ENCODE measurements at places on chromosomes 13 and 19.
A peak's percentile ranks its signal among the peaks of the same experiment; 100 is the strongest.

- no peak for DNase-seq
These were observed 1921.9 kb downstream of the OLFM4 start for GRCh38 chr13:54950546-54950945.

DNA sequence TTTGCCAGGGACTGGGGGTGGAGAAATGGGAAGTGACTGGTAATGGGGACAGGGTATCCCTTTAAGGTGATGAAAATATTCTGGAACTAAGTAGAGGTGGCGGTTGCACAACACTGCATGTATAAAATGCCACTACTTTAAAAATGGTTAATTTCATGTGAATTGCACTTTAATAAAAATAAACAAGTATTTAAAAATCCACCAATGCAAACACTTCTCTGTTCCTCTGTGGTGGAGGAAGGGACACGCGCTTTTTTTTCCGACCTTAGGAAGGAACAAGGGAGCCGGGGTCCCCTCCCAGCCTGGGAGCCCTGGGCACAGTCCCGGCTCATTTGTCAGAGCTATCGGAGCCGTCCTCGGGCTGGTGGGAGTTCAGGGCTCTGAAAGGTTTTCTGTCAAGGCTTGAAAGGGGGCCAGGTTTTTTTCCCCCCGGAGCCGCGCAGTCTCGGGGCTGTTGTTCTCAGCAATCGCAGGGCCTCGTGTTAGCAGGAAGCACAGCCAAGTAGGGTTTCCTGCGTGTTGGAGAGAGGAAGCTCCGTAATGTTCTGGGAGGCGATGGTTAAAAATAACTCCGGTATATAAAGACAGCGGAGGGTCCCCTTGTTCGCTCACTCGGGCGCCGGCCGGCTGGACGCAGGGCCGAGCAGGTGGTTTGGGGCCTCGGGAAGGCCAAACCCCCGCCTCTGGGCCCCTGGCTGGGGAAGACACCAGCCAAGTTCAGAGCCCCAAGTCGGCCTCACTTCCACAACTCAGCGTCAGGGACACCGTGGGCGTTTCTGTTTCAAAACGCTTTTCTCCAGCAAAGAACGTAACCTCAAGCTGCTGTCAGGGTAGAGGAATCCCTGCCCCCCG lies 41.2 kb upstream of the KLF2 start:
- DNase-seq = peak; percentile 67

DNA sequence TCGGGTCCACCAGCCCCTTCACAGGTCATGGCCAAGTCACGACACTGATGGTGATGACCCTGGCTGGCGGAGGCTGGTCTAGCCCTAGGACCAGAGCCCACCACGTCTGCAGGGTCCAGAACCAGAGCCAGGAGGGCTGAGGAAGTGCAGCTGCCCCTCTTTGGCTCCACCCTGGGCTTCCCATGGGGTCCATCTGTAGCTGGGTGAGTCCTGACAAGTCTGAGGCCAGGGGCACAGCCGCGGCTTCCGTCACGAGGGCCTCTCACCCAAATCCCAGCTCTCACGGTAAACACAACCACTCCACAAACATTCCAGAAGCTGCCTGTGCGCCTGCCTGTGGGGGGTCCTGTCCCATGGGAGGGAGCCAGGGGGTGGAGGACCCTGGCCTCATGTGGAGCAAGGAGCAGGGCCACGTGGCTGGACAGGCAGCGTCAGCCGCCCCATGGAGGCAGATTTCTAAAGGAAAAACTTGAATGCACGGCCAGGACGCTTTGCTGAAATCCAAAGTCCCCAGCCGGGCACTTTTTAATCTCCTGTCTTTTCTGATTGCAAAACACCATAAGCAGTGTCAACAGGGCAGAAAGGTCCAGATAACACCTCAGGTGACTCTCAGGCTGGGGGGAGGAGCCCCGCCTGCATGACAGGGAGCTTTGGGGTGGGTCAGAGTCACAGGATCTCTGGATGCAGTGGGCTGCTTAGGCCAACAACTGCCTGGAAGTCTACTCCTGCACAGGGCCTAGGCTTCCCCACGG lies 29.9 kb downstream of the CEBPG start:
- DNase-seq = no peak

- DNase-seq = no peak
These were observed 12.9 kb downstream of the MIPEP start for GRCh38 chr13:23876265-23876664.

DNA sequence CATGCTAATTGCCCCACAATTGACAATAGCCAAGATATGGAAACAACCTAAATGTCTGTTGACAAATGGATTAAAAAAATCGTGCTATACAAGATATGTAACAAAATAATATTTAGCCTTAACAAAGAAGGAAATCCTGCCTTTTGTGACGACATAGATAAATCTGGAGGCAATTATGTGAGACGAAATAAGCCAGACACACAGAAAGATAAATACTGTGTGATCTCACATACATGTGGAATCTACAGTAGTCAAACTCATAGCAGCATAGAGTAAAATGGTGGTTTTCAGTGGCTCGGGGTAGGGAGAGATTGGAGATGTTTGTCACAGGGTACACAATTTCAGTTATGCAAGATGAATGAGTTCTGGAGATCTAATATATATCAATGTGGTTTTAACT lies 895.8 kb downstream of the SLITRK6 start:
- DNase-seq = no peak

GRCh38 chr13:102176846-102177245 lies 225.0 kb downstream of the FGF14 start:
- no peak for DNase-seq

- no peak for DNase-seq
These were observed 793.5 kb downstream of the OLFM4 start for GRCh38 chr13:53822136-53822535.

DNA sequence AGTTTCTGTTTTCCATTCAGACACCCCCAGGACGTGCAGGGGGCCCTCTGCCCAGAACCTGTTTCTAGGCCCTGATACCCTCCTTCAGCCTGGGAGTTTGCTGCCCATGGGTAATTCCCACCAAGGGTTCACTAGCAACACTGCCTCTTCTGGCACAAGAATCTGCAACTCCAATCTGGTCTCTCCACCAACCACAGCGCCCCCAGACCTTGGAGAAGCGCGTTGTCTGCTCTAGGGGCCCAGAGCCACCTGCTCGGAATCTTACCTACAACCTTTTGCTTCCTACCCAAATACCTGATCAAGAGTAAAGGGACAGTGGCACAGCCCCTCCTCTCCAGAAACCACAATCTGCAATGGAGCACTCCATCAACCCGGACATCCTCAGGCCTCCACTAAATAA lies 763 bp downstream of the ZNF180 start:
- DNase-seq = no peak

- no peak for DNase-seq
These were observed 15.0 kb downstream of the CAMSAP3 start for GRCh38 chr19:7610491-7611240.

GRCh38 chr19:56917998-56918397 lies 77.5 kb upstream of the PEG3 start:
- DNase-seq = no peak

DNA sequence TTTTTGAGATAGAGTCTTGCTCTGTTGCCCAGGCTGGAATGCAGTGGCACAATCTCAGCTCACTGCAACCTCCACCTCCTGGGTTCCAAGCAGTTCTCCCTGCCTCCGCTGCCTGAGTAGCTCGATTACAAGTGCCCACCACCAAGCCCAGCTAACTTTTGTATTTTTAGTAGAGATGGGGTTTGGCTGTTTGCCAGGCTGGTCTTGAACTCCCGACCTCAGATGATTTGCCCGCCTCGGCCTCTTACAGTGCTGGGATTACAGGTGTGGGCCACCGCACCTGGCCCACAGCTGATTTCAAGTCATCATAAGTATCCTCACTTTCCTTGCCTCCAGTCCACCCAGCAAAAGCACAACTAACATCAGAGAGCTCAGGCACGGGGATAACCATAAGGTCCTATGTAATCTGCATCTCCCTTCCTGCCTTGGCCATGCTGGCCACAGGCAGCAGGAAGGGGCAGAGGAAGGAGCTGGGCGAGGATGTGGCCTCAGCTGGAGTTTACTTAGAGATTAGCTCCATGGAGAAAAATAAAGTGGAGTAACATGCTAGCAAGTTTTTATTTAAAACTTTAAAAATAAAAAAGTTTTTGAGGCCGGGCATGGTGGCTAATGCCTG lies 22.9 kb upstream of the ADGRE1 start:
- DNase-seq = no peak

DNA sequence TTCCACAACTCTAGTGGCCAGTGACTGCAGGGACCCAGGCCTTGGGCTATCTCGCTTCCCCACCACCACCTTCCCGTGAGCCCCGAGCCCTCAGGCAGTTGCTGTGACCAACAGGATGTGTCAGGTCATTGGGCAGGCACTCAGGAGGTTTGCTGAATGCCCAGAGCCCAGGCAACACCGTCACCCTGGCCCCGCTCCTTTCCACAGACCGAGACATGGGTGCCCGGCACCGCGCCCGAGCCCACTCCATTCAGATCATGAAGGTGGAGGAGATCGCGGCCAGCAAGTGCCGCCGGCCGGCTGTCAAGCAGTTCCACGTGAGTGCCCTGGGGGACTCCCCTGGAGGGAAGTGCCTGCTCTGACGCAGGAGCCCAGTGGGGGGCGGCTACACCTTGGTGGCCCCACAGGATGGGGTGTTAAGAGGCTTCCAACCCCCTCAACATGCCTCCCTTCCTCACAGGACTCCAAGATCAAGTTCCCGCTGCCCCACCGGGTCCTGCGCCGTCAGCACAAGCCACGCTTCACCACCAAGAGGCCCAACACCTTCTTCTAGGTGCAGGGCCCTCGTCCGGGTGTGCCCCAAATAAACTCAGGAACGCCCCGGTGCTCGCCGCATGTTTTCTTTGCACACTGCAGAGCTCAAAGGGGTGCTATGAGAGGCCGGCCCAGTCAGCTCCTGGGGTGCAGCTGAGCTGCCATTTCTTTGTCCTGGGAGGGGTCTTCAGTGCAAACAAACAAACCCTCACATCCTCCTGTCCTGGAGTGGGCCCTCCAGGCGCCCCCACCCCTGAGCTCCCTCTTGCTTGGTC lies 3.2 kb downstream of the RPL18A start:
- DNase-seq = no peak

DNA sequence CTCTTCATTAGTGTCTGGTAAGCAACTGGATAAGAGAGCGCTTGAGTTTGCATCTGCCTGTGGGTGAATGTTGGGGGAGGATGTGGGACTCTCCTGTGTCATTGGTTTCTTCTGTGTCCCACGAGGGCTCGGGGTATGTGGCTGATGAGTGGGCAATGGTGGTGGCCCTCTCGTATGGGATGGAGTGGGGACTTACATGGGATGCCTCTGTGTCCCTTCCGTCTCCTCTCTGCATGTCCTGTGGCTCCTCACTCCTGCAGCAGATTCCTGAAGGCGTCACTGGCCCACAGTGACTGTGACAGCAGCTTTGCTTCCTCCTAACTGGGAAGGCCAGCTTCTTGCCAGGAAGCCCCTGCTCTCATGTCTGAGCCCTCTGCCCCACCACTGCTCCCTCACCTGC lies 2.6 kb upstream of the LRP3 start:
- DNase-seq = no peak

DNA sequence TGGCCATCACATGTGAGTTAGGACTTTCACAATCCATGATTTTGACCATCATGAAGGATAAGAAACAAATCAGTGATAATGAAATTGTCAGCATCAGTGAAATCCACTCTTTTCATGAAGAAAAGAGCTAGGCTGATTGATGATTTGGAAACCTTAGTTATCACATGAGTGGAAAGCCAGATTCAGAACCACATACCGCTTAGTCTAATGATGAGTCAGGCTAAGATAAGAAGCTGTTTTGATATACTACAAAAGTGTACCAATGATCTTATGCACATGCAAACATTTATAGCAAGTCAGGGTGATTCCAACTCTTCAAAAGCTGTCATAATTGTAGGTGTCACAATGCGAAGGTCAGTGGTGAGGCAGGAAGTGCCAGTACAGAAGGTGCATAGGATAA lies 519.3 kb downstream of the GPC6 start:
- DNase-seq = no peak

DNA sequence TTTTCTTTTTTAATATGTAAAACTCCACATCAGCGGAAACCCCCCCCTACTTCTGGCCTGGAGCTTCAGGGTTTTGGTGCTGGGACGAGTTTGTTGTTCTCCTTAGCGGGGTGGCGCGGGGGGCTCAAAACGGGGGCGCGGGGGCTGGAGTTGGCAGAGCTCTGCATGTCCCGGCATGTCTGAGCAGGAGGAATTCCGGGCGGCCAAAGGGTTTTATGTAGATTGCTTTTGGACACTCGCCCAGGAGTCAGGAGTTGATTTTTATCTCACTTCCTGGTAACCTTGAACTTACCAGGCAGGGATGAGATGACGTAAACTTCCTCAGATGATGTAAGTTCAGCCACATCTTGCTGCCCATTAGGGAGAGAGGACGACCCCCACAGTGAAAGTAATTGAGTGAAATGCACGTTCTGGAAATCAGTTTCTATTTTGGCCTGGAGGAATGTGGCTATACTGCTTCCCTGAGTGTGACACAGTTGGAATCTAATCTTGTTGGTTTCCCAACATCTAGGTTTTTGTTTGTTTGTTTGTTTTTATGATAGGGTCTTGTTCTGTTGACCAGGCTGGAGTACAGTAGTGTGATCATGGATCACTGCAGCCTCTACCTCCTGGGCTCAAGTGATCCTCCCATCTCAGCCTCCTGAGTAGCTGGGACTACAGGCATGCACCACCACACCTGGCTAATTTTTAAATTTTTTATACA lies 21.0 kb upstream of the GDF15 start:
- DNase-seq = no peak

DNA sequence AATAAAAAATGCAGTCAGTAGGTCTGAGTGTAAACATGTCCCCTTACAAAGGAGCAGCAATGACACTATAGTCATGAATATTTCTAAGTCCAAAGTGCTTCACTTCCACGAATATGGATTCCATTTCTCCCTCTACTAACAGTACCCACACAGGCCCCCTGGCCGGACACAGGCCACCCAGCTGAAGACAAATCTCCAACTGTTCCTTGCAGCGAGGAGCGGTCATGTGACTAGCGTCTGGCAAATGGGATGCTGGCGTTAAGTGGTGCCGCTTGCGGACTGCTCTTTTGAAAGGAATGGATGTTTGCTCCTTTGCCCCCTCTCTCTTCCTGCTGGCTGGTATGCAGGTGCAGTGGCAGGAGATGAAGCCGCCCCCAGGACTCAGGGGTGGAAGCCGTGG lies 16.2 kb downstream of the PPP1R12C start:
- DNase-seq = no peak

- DNase-seq = peak; percentile 25
These were observed 2.4 kb downstream of the ALOX5AP start for GRCh38 chr13:30737511-30738337.

- no peak for DNase-seq
These were observed 5.1 kb upstream of the PCDH9 start for GRCh38 chr13:67235265-67235664.

DNA sequence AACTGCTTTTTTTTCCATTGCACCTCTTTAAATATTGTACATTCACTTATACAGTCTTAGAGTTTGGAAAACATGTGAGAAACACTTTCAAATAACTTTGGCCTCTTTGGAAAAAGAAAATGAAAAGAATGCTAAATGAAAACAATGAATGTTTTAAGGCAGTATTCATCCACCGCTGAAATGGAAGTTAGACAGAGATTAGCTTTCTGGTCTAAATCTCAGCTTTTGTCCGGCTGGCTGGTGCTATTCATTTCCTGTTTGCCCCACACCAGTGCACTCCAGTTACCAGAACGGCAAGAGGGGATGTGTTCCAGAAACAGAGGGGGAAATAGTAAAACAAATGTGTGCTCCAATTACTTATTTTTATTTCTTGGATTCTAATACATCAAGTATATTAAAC lies 1201.3 kb downstream of the EFNB2 start:
- no peak for DNase-seq

All from CD4-positive, alpha-beta T cell treated with Interleukin-17A for 1 hour (primary cell).